ENCODE measurements at places on chromosomes 2 and 18. TPM values are rescaled to one million over a fixed set of nuclear protein-coding genes. Genes with fewer than 3 reads are reported as not detected.
A peak's percentile ranks its signal among the peaks of the same experiment; 100 is the strongest.

DNA sequence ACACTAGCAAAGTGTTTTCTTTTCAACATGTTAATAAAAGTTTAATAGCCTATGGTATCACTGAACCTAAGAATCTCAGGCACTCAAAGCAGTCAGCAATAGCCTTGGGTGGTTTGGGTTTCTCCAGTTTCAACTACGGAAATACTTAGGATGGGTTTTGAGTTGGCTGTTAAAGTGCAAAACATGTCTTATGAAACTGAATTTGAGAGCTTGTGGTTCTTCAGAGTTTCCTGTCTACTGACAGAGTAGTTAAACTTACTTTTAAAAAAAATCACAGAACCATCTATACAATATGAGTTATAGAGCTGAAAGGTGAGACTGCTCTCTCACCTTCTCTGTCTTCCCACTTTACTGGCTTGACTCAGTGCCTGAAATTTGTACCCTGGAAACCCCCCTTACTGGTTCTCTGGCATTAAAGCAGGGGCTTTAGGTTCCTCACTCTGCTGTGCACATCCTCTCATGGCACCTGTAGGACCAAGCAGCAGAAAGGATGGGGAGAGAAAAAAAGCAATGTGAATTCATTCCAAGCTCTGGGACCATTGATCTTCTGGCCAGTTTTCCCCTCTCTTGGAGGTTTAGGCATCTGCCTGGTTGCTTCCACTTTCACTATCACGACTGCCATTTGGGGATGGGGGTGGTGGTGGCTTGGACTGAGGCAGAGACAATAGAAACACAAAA is 18.1 kb downstream of the CCDC141 start:
- no peaks in the 10 kb centered on the region for H3K4me1 ChIP-seq
- H3K27me3 ChIP-seq: no peaks in the 10 kb centered on the region
- no peak for DNase-seq
- no peaks in the 10 kb centered on the region for H3K36me3 ChIP-seq

GRCh38 chr2:127324635-127325034 is 30.7 kb upstream of the ERCC3 start:
- no peak overlapping the region for H3K4me3 ChIP-seq
- no peaks in the 10 kb centered on the region for H3K4me1 ChIP-seq
- no peak overlapping the region for H3K27ac ChIP-seq

The IL1RN gene
- total RNA-seq: 0.89 TPM

The TTL gene
- total RNA-seq: 43.7 TPM

DNA sequence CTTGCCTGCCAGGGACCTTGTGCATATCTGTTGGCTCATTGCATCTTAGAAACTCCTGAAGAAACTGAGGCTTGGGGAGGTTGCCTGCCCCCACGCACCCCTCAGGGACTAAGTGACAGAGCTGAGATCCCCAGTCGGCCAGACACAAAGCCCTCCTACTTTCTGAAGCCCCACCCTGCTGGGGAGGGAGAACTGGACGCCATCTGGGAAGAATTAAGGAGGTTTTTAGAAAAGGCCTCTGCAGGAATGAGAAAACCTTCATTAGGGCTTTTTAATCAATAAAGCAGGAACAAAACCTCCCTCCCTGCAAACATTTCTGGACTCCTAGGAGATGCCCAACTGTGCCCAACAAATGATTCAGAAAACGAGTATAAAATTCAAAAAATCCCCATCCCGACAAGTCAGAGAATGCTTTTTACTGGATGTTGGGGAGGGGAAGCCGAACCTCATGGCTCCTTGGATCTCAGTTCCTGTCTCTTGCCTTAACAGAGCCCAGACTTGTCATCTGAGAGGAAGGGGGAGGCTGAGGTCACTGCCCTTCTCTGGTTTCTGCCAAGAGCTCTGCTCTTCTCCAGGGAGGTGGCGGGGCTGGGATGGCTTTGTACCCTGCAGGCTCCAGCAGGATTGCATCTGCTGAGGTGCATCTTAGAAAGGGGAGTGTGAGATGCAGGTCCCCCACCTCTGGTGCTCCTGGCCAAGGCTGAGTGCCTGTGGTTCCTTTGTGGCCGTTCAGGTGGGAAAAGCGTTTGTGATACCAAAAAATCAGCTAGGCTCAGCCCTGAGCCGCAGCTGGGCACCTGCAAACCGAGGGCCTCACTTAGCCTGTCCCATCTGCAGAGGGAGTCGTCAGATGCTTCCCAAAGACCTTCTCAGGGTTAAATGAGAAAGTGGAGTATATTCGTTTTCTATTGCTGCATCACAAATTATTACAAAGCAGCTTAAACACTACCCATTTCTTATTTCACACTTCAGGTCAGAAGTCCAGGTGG is 142.4 kb downstream of the ZFP36L2 start:
- H3K4me3 ChIP-seq: no peak overlapping the region
- no peaks in the 10 kb centered on the region for H3K36me3 ChIP-seq
- DNase-seq: peak; percentile 47
- H3K27me3 ChIP-seq: no peaks in the 10 kb centered on the region

The CDH19 gene
- total RNA-seq: 12.0 TPM

The GMCL1 gene
- total RNA-seq: 5.3 TPM

- H3K4me3 ChIP-seq: no peak overlapping the region
- H3K27me3 ChIP-seq: peaks cover 14% of the 10 kb centered on the region
- H3K36me3 ChIP-seq: no peaks in the 10 kb centered on the region
- H3K27ac ChIP-seq: no peak overlapping the region
- H3K4me1 ChIP-seq: peaks cover 16% of the 10 kb centered on the region
Observed at GRCh38 chr18:37398248-37398920, 167.2 kb downstream of the CELF4 start.

The SLC9A4 gene
- total RNA-seq: not detected

- H3K4me3 ChIP-seq: no peak overlapping the region
- peaks cover 70% of the 10 kb centered on the region for H3K27me3 ChIP-seq
- no peaks in the 10 kb centered on the region for H3K4me1 ChIP-seq
- no peak for DNase-seq
- no peaks in the 10 kb centered on the region for H3K36me3 ChIP-seq
Observed at GRCh38 chr2:218953366-218953954, 6.0 kb upstream of the CDK5R2 start.

- no peaks in the 10 kb centered on the region for H3K27me3 ChIP-seq
- H3K27ac ChIP-seq: no peak overlapping the region
- H3K36me3 ChIP-seq: no peaks in the 10 kb centered on the region
- H3K4me3 ChIP-seq: no peak overlapping the region
Observed at GRCh38 chr2:108968619-108969018, 20.4 kb downstream of the EDAR start.

- H3K4me3 ChIP-seq: no peak overlapping the region
- no peaks in the 10 kb centered on the region for H3K4me1 ChIP-seq
- H3K27ac ChIP-seq: no peak overlapping the region
Observed at GRCh38 chr2:62114564-62114963, 81.4 kb upstream of the B3GNT2 start.

The CRYBA2 gene
- not detected for total RNA-seq

The AOX1 gene
- total RNA-seq: 0.72 TPM

The NCKAP5 gene
- 4.7 TPM for total RNA-seq

DNA sequence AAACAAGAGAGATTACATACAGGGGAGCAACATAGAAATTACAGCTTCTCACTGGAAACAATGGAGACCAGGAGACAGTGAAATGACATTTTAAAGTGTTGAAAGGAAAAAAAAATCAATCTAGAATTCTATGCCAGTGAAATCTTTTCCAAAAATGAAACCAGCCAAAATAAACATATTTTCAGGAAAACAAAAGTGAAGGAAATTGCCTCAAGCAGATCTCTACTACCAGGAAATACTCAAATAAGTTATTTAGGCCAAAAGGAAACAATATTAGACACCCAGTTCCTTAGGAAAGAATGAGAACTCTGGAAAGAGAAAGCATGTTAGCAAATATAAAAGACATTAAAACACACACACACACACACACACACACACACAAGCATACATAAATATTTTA is 339.9 kb upstream of the NCKAP5 start:
- H3K4me3 ChIP-seq: no peak overlapping the region
- H3K27ac ChIP-seq: no peak overlapping the region
- DNase-seq: no peak
- no peaks in the 10 kb centered on the region for H3K27me3 ChIP-seq
- no peaks in the 10 kb centered on the region for H3K4me1 ChIP-seq

Data from heart right ventricle (tissue), 16 donors.